A549 treated with Mapracorat at 1 μM for 4 hours (cell line): ENCODE measurements at places on chromosomes 2 and 18. TPM values are rescaled to one million over a fixed set of nuclear protein-coding genes. Genes with fewer than 3 reads are reported as not detected.

The PTRHD1 gene
- total RNA-seq, result 46.0 to 70.8 TPM (median 67.3 TPM) in 5 replicates

The SLC5A7 gene
- not detected in 5 replicates for total RNA-seq

The MEX3C gene
- 17.6 to 20.6 TPM (median 19.0 TPM) in 5 replicates for total RNA-seq

The CFAP53 gene
- 0.11 to 0.31 TPM (median 0.25 TPM) in 5 replicates for total RNA-seq

The AGXT gene
- not detected in 5 replicates for total RNA-seq

The ERFE gene
- 6.6 to 9.1 TPM (median 8.3 TPM) in 5 replicates for total RNA-seq

The PPIL3 gene
- 20.3 to 29.1 TPM (median 23.3 TPM) in 5 replicates for total RNA-seq
